Ovary (tissue), 10 donors: ENCODE measurements at places on chromosomes 1 and 21.
A peak's percentile ranks its signal among the peaks of the same experiment; 100 is the strongest.

GRCh38 chr21:44356636-44357035 lies 3.2 kb downstream of the TRPM2 start:
- no peak for DNase-seq

- peak; percentile 47 for DNase-seq
Measured at GRCh38 chr1:116737020-116737854, 17.0 kb upstream of the CD2 start.

- peak; percentile 44 for DNase-seq
Measured at GRCh38 chr1:202860744-202861419, 28.1 kb downstream of the RABIF start.

DNA sequence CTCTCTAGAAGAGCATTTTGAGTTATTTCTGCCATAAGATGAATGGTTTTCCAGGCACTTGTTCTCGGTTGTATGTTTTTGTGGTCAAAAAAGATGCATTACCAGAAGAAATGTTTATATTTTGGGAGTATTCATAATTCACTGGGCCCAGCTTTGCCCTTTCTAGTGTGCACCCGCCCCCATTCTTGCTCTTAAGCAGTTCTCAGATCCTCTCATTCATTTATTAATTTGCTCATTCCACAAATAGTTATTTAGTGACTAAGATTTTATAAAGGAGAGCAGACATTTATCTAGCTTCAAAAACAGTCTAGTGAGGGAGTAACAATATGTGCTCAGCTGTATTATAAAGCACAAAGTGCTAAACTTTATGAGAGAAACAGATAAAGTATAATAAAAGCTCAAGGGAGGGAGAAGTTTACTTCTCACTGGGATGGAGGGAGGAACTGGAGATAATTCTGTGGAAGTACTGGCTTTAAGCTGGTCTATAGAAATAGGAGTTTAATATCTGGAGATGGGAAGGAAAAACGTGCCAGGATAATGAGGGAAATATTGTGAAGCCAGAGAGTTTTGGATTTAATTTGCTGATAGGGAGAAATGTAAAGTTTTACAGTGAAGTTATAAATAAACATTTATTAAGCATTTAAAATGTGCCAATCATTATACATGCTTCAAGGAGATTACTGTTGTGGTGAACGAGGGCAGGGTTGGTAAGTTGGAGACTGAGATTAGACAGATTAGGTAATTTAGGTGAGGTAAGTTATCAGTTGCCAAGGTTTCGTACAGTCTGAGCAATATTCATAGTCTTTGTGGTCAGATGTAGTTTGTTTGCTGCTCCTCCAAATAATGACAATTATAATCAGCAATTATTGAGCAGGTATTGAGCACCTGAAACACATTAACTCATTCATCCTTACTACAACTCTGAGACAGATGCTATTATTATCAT lies 9.1 kb upstream of the MACF1 start:
- DNase-seq, result no peak

GRCh38 chr1:92921031-92922023 lies 39.9 kb downstream of the DIPK1A start:
- no peak for DNase-seq

- no peak for DNase-seq
Measured at GRCh38 chr1:229253151-229253974, 17.5 kb upstream of the RAB4A start.
